ENCODE measurements at places on chromosomes 3 and 15. TPM values are rescaled to one million over a fixed set of nuclear protein-coding genes. Genes with fewer than 3 reads are reported as not detected.

The C3orf80 gene
- 1.7 TPM for total RNA-seq

The ANKRD63 gene
- not detected for total RNA-seq

The AGBL1 gene
- total RNA-seq = not detected

The SCN11A gene
- total RNA-seq = 0.03 TPM

The STAB1 gene
- total RNA-seq = 23.9 TPM
